ENCODE measurements at places on chromosomes 3 and 15.

DNA sequence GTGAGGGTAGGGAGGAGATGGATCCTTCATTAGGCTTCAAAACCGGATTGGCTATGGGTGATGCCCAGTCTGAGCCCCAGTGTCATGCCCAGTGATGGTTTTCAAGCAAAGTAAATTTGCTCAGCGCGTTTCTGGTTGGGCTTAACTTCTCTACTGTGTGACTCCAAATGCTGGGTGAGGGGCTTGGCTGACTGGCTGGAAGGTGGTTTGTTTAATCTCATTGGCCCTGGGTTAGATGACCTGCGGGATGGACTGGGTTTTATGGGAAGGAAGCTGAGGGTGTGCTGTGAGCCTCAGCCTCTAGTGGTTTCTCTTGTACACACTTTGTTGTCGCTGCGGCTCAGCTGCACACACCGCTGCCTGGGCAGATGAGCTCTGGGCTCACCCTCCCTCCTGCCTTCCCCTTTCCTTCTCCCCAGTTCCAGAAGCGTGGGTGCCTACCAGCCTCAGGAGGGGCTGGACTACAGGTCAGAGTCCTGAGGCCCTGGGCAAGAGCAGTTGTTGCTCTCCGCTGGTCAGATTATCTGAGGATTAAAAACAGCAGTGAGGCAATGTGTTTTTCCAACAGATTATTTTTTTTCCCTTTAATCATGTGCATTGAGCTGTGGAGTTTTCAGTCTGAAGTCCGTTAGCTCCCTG lies 18.6 kb downstream of the PDIA5 start:
- DNase-seq = no peak

DNA sequence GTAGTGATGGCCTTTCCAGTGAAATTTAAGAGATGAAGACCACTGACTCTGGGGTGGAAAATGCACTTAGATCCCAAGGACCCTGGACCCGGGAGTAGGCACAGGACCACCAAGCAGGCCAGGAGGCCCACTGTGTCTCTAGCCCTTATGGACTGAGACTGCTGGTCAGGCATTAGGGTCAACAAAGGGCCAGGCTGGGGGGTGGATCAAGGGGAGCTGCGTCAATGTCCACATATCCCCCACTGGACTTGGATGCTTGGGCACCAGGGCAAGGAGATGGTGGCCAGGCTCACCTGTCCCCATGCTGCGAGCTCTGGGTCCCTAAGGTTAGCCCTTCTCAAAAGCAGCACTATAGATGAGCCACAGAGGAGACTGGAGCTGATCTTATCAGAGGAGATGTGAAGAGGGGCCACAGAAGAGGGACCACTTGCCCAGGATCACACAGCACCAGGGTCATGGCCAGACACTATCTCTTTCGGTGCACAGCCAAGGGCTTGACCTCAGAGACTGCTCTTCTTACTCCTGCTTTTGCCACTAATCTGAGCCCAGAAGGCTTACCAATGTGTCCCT lies 14.7 kb downstream of the RAB6B start:
- no peak for DNase-seq

DNA sequence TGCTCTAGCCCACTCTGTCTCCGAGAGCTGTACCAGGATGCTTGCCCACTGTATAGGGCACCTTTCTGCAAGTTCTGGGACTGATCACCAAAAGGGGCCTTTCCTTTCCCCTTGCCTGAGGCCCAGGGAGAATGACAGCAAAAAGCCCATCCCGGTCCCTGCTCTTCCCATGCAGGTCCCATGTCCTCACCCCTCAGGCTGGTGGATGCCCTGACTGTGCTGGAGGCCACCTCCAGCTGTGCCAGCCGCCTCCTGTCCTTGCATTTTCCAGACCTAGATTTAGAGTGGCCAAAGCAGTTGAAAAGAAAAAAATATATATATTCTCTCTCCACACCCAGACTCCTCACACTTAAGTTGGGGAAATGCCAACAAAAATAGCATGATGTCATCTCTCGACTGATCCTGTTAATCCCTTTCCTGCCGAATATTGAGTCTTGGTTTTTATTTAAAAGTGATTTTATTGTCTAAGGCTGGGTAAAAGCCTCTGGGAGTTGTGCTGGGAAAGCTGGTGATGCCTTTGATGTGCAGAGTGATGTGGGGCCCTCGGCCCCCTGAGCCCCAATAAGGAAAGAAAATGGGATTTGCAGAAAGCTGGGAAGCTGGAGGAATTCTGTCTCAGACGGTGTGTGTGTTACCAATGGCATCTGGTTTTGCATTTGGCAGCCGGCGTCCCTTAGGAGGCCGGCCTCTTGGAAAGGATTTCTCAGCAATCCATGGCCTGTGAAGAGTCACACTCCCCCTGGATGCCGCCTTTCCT lies 29.3 kb upstream of the TPM1 start:
- DNase-seq = no peak

DNA sequence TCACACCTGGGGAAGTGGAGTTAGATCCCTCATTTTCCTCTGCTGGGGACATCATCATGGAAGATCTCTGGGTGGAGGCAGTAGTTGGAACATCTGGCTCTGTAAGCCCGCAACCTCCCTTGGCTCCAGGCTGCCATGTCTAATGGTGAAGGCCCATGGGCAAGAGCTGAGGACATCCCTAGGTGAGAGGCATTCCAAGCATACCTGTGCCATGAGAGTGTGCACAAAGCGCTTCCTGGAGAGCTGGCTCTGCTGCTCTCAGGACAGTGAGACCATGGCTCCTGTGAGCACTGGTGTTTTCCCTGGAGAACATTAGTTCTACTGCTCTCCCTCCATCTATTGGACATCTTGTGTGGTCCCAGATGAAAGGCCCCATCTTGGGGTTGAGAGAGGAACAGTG lies 7.7 kb downstream of the MAPKAPK3 start:
- DNase-seq = no peak

GRCh38 chr3:74824366-74824765 lies 209.9 kb upstream of the CNTN3 start:
- DNase-seq = no peak

GRCh38 chr3:184565421-184566211 lies 4.0 kb downstream of the EPHB3 start:
- DNase-seq = no peak

All from stimulated activated CD8-positive, alpha-beta memory T cell treated with anti-CD3 and anti-CD28 coated beads, Interleukin-15, amount 100 ng/mL, for 48 hours (primary cell).